ENCODE measurements at places on chromosomes 2 and 18.

- peak; percentile 96 for DNase-seq
Measured at GRCh38 chr2:74573747-74574562, 19.4 kb downstream of the DOK1 start.

GRCh38 chr18:25141886-25142285 is 210.1 kb downstream of the ZNF521 start:
- no peak for DNase-seq

DNA sequence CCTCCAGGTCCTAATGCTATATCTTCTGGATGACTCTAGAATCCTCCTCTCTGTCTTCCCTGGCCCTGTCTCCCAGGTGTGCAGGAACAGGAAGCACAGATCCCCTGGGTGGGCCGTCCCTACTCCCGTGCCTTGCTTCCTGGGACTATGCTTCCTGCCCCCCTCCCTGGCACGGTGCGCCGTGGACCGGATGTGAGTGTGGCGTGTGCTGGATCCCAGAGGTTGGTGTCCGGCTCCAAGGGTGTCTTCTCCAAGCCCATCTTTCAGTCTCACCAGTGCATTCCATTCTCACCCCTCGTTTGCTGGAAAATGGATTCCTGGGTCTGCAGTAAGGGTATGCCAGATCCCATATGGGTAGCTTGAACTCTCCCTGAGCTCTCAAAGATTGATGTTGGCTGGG is 144.4 kb upstream of the TWIST2 start:
- DNase-seq = no peak

DNA sequence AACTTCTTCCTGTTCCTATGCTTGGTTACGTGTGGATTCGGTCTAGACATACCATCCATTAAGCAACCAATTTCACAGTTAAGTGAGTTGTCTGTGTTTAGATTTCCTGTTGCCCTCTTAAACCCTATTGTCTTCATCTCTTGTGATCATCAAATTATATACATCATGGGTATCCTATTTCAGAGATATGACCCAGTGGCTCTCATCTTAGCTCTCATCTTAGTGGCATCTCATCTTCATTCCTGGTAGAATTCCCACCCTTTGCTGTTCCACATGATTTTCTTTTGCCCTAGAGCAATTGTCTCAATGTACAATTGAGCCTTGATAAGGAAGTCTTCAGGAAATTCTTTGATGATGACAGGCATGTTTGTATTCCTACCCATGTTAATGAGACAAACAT is 29.4 kb upstream of the FN1 start:
- no peak for DNase-seq

DNA sequence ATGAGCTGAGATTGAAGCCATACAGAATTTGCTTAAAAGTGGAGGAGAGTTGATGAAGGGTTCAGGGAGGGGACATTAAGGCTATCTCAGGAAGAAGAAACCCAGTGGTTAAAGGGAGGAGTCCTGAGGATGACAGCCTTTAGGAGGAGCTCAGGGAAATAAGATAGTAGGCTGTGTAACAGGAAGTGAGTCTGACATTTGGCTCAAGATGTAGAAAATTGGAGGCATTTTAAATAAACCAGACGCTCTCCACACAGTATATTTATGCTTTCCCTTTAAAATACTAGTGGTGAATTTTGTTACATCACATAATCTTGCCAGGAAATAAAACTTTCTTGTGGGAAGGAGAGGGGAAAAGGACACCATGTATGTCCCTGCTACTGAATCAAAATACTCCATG is 11.6 kb downstream of the KCNH7 start:
- DNase-seq = no peak

DNA sequence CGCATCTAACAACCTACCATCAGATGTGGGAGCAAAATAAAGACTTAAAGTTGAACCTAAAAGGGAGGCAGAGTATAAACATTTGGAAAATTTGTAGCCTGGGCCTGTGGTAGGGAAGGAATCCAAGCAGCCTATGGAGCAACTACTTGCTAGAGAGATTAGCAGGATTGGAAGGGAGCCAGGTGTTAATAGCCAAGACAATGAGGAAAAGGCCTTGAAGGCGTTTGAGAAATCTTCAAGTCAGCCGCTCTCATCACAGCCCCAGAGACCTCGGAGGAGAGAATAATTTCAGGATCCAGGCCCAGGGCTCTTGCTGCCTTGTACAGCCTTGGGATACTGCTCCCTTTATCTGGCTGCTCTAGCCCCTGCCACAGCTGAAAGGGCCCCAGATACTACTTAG is 219.7 kb downstream of the THSD7B start:
- no peak for DNase-seq

DNA sequence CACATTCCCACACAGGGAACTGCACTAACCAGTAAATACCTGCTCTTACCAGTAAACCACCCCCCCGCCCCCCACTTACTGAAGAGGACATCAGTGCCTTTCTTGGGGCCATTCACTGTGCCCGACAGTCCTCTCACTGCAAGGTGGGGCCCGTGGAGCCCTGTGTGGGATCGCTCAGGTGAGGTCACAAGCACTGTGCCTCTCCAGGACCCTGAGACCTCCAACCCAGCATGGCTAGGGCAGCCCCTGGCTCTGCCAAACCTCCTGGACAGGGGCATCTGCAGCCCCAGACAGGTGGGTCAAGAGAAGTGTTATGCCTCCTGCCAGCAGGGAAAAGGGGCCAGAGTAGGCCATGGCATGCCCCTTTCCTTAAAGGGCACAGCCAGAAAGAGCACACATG is 6.7 kb upstream of the NEURL3 start:
- no peak for DNase-seq

DNA sequence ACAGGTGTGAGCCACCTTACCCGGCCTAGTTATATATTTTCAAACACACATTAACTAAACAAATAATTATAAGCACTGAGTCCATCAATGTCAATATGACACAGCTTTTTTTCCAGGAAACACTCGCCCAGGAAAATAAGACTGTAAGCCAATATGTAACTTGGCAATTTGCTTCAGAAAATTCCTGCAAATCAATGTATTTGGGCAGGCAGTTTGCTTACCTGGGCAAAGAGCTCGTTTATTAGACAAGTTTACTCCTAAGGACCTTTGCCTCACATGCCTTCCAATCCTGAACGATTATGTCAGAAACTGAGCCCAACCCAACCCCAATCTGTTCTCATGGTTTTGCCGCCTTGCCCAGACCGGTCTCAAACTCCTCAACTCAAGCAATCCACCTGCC is 34.7 kb upstream of the NDUFV2 start:
- no peak for DNase-seq

DNA sequence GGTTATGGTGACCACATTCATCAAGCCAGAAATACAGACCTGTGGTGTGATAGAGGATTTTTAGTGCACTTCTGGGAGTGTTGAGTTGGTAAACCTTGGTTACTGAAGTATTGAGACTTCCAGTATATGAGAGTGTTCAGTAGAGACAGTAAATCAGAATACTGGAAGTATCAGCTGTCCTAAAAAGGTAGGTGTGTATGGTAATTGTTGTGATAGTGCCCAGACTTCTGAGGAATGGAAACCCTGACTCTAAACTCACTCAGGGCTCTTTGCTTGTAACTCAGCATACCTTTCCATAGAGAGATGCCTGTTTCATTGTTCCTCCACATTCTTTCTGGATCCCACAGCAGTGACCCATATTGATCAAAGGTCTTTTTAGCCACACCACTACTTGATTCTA is 217.1 kb downstream of the SETBP1 start:
- no peak for DNase-seq
